A549 treated with ZK216348 at 1 μM for 4 hours (cell line): ENCODE measurements at places on chromosomes 5 and 9. TPM values are rescaled to one million over a fixed set of nuclear protein-coding genes. Genes with fewer than 3 reads are reported as not detected.

OTP gene
- total RNA-seq, result 0.07 to 0.16 TPM (median 0.11 TPM) in 5 replicates

MYMK gene
- not detected in 5 replicates for total RNA-seq

CARD9 gene
- 0.85 to 2.3 TPM (median 1.0 TPM) in 5 replicates for total RNA-seq

PCDHB9 gene
- total RNA-seq, result not detected in 5 replicates

FRMD3 gene
- 3.1 to 5.5 TPM (median 4.2 TPM) in 5 replicates for total RNA-seq

SLC6A19 gene
- total RNA-seq, result 0.06 to 0.12 TPM (median 0.07 TPM) in 4 of 5 replicates, not detected in the other

GAPT gene
- total RNA-seq, result not detected in 5 replicates

ARID3C gene
- 0.13 to 0.23 TPM (median 0.19 TPM) in 3 of 5 replicates, not detected in the others for total RNA-seq

DOCK8 gene
- 0.23 to 1.0 TPM (median 0.40 TPM) in 5 replicates for total RNA-seq
